ENCODE measurements at places on chromosomes 12 and 14.

DNA sequence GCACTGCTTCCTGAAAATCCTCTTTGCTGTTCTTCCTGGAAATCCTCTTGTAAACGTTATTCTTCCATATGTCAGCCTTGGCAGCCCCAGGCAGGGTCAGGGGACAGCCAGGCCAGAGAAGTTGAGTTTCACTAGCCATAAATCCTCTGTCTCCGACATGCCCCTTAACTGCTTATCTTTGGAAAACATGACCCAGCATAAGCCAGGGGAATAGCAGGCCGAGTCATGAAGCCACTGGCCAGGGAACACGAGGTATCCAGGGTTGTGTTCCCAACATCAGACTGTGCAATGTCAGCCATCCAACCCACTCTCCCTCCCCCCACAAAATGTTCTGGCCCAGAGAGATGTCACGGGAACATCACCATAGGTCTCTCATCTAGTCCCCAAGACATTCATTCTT is 453.9 kb downstream of the MED13L start:
- no peak for DNase-seq

DNA sequence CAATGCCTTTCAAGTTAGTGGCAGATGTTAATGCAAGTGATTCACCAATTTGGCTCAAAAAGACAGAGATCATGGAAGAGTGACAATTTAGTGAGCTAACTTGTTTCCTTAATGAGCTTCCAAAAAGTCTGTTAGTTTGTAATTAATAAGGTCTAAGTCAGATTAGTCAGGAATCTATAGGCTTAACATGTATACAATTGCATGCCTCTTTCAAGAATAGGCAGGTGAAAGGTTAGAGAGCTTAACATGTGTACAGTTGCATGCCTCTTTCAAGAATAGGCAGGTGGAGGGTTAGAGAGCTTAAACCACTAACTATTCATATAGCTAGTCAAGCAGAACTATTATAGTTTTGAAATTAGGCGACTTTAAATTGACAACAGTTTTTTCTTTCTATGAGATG is 663.8 kb downstream of the C12orf50 start:
- no peak for DNase-seq

DNA sequence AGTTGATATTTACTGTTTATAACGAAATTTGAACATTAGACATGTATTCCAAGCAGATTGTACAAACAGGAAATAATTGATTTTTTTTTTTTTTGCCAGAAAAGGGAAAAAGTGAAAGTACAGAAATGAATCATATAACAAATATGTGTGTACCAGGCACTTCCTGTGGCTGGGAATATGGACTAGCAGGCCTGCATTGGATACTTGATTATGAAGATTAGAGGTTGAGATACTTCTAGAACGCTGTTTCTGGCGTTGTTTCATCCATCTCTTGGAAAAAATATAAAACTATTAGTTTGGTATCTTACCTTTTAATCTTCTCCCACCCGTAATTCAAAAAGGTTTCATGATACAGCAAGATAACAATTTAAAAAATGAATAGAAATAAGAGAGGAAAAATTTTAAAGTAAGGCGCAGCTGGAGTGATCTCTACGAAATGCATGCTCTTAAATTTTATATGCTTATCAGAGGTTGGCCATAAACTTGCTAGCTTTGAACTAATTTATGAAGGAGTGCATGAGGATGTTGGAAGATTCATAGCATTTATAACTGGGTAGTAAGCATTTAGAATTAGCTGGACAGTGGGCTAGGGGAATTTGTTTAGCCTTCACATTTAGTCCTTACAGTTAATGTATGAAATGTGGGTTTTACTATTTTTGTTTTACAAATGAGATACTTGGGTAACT is 90.8 kb downstream of the AEBP2 start:
- no peak for DNase-seq

DNA sequence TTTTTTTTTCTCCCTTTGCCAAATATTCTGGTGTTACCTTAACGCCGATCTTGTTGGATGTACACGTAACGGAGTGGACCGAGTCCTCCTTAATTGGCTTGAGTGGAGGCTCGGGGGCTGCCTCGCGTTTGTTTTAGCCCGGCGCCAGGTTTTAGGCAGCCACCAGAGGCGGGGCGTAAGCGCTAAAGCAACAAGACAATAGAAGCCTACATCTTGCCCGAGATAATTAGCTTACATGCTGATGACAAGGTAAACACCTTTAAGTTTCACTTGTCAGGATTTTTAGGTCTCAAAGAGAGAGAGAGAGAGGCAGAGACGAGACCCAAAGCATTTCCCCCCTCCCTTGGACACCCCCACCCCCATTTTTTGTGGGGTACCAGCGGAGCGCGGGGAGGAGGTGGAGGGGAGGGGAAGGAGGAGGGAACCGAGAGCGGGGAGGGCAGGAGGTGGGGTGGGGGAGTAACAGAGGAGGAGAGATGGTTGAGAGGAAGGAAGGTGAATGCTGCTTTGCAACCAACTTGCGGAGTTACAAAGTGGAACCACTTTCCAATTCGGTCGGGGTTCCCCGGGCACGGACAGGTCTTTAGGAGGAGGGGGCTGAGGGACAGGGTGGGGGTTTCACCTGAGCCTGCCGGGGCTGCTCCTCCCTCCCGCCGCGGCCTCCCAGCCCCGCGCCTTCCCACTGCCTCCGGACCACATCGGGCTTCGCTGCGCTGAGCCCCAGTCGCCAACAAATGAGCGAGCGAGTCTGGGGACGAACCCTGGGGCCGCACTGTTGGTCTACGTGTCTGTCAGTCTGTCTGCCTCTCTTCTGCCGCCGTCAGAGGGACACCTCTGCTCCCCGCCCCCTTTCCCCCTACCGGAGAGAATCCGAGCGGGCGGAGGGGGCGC is at the start of gene NKX2-1:
Gene NKX2-1, minus strand, starts transcription at position 802 of the 891 bp plus-strand sequence. Its CDS starts 103 bp downstream, at position 699.
- peak; percentile 92 for DNase-seq

- no peak for DNase-seq
These were observed 446.7 kb upstream of the TMEM132C start for GRCh38 chr12:127820271-127820670.

DNA sequence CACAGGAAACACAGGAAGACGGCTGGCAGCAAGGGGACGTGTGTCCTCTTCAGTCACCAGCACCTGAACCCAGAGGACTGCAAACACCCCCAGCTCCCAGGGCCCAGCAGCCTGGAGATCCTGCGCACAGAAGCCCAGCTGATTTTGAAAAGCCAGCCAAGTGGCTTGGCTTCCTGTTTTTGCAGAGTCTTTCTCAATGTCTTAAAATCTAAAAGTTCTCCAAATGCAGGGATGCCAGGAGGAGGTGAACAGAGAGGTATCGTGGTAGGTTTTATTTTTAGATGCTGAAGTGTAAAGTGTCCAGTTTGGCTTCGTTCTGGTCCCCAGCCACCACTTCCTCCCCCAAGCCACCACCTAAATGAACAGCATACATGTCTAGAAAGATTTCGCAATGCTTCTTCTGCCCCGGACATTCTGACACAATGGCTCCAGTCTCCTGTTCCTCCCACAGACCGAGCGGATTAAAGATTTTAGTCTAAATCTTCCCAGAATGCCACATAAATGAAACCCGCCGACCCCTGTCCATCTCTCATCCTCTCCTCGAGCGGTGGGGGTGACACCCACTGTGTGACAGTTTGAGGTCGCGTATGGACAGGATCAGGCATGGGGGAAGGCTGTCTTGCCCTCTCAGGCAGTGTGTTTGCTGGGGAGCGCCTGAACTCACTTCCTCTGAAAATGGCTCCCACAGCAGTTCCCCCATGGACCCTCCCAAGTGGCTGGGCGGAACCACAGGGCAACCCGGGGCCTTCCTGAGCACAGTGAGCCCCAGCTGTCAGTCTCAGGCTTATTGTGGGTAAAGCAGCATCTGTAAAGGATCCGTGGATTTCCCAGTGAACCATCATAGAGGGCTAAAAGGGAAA is 41.6 kb downstream of the ITPK1 start:
- DNase-seq, result no peak
